ENCODE measurements at places on chromosomes 3 and 15.

DNA sequence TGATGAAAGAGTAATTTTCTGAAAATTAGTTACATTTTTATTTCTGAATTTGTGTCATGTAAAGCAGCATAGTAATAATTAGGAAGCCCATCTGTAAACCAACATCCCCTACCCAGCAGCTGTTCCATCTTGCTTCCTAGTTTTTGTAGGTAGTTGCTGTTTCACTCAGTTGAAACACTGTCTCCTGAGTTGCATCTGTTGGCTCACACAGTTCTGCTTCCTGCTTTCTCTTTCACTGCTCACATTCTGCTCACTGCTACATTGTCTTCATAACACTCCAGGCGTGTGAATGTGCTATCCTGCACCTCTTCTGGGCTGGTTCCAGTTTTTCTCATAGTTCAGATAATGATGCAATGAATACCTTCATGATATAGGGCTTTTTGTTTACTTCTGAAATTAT, 123.4 kb downstream of the EPHB1 start:
- no peak for DNase-seq

DNA sequence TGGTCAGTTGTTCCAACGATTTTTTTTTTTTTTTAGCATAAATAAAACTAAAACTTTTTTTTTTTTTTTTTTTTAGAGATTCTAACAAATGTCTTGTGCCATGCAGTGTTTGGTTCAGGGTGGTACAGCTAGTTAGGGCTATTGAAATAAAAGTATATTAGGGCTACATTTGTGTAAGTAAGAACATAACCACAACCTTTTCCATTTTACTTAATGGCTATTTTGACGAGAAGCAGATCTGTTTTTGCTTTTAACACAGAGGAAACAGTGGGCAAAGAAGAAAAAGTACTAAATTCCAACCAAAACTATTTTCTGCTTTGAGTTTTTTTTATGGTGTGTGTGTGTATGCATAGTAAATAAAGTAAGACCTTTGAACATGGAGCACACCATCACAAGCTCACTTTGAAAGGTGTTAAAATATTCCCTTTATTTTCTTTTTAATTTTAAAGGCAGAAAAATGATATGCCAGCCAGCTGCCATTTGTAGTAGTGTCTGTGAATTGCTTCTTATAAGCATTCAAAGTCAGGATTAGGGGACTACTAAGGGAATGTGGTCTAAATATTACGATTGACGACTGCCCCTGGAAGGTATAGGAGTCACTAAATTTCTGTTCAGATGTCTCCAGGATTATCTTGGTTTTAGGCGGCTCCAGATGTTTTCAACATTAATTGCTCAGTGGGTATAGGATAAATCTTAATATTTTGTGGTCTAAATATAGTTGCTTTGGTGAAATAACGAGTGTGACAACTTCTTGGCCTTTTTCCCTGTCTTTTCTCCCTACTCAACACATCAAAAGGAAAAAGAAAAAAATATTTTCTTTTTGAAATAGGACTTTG, 3.1 kb downstream of the RARB start:
- no peak for DNase-seq

DNA sequence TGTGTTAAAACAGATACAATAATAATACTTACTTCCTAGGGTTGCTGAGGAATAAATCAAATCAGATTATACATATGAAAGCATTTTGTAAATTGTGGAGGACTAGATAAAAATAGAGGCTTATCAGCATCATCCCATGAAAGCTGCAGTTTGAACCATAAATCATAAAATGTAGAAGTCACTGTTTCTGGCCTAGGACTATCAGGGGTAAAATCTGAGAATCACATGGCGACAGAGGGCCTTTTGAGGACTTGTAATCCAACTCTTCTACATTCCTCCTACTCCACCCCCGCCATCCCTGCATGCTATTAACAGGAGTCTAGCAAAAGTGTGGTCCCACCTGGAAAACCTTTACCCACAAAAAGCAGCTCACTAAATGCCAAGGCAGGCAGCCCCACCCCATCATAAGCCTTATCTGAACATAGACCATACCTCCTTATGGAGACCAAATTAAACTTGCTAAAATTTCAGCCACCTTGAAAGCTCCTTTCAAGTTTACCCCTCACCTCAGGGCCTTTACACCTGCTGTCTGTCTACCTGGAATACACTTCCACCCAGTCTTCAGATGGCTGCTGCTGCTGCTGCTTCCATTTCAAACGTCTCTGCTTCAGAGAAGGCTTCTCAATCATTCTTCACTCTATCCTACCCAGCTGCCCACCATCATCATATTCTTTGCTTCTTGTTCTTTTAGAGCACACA, 11.5 kb downstream of the MB21D2 start:
- no peak for DNase-seq

DNA sequence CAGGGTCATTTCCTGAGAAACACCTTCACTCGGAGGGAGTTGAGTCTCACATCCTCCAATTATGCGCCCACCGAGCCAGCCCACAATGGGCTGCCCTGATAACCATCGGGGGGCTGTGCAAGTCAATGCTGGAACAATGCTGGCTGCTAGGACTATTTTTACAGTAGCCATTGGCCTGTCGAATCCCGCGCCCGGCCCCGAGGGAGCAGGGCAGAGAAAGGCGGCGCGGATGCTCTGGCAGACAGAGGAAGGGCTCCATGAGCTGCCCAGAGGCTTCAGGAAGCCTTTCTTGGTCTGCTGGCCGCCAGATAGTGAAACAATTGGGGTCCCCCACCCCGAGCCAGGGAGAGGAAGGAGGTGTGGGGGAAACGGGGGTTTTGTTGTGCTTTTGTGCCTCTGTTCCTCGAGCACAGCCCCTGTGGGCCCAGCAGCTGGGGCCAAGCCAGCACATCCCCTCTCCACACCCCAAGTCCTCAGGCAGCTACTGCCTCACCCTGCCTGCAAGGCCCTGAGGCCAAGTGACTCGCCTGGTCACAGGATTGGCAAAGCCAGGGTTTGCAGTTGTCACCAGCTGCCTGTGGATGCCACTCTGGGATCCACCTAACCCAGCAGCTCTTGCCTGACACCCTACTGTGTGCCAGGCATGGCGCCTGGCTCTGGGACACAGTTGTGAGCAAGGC, 39.0 kb downstream of the SLC6A6 start:
- DNase-seq = no peak

GRCh38 chr3:16460886-16461285, 52.6 kb downstream of the RFTN1 start:
- DNase-seq = no peak

DNA sequence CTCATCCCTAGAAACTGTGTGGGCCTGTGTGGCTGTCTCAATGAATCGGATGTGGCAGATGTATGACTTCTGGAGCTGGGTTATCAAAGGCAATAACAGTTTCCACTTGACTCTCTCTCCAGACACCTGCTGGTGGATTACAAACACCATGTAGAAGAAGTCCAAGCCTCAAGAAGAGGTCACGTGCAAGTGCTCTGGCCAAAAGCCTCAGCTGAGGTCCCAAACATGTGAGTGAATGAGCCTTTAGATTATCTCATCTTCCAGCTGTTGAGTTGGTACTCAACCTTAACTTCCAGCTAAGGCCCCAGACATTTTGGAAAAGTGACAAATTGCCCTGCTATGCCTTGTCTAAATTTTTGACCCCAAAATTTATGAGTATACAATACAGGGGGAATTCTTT, 42.7 kb upstream of the IL12A start:
- DNase-seq = no peak

DNA sequence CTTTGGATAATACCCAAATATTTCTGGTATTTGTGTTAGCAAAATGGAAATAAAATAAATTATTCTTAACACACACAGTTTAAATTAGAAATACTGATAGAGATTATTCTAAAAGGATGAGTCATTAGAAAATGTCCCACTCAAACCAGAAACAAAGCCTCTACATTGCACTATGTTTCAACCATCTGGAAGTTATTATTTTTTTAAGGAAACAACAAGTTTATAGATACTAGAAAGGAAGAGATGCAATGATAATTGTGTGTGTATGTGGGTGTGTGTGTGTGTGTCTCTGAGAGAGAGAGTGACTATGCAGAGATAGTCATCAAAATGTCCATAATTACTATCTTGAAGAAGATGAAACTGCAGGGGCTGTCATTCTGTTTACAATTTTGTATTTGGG, 1340.5 kb downstream of the ROBO1 start:
- no peak for DNase-seq

Measured in stimulated activated CD8-positive, alpha-beta memory T cell treated with anti-CD3 and anti-CD28 coated beads, Interleukin-2, amount 100 ng/mL, for 1 hour (primary cell).